ENCODE measurements at places on chromosomes 4 and X. TPM values are rescaled to one million over a fixed set of nuclear protein-coding genes. Genes with fewer than 3 reads are reported as not detected.
A peak's percentile ranks its signal among the peaks of the same experiment; 100 is the strongest.

DNA sequence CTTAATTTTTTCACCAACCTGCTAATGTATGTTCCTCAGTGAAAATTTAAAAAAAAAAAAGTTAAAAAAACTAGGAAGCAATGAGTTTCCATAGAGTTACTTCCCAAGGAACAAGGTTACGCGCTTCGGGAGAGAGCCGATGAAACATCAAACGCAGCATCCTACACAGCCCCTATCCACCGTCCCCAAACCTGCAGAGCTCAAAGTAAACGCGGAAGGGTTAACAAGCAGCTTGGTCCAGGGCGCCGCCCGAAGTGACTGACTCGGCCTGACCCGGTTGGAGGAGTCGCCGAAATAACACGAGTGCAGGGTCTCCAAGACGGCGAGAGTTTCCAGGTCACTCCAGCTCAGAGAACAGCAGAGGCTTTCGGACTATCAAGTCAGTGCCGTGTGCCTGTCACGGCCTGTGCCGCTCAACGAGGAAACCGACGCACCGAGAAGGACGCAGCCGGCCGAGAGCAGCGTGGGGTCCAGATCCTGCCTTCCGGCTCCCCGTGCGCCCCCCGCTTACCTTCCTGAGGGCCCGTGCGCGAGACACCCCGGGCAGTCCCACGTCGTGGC lies 512 bp downstream of the NOP14 start:
- DNase-seq = peak; percentile 64

The UBQLN2 gene
- total RNA-seq = 3.6 TPM

- no peak for DNase-seq
These were observed 1.5 kb upstream of the NEIL3 start for GRCh38 chr4:177308125-177308524.

DNA sequence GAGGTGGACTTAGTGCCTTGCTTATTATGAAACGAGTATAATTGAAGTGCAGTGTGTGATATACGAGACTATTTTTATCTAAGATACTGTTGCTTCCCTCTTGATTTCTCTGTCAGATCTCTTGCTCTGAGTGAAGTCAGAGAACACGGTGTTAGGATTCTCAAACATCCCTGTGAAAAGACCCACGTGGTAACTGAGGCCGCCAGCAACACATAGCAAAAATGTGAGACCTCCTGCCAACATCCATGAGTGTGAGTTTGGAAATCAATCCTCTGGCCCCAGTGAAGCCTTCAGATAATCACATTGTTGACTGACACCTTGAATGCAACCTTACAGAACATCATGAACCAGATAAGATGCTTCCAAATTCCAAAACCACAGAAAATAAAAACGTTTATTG lies 954.4 kb downstream of the FAT4 start:
- DNase-seq = no peak

The L1CAM gene
- total RNA-seq = 31.3 TPM

DNA sequence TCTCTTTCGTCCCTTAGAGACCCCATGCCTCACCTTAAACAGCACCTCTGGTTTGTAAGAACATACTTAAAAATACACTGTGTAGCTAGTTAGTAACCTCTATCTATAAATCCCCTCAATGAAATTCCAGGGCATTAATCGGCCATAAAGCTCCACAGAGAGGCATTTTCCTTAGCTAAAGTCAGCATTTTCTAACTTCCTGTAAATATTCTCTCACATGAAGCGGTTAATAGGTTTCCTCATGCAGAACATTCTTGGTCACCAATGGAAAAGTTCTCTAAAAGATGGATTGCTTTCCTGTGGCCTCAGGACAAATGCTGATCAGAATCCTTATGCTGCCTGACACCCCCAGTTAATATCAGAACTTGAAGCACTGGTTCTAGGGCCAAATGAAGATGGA lies 248.6 kb upstream of the BOD1L1 start:
- no peak for DNase-seq

The VGLL1 gene
- not detected for total RNA-seq

DNA sequence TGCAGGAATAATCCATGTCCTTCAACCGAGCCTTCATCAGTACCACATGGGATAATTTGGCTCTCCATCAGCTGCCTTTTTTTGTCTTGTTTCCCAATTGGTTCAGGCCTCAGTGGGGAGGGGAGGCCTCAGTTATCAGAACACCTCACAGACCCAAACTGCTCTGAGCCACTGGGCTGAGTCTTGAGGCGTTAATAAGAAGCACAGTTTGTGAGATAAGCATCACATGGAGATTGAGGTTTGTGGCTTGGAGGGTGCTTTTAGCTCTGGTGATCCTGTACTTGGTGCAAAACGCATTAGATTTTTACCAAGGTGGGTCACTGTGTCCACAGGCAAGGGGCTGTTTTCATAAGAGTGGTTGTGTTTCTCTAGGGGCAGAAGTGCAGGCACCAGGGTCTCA lies 82.8 kb upstream of the HPF1 start:
- no peak for DNase-seq

- DNase-seq = no peak
These were observed 211.6 kb upstream of the TAPT1 start for GRCh38 chr4:16437836-16438235.

The ASB12 gene
- not detected for total RNA-seq

DNA sequence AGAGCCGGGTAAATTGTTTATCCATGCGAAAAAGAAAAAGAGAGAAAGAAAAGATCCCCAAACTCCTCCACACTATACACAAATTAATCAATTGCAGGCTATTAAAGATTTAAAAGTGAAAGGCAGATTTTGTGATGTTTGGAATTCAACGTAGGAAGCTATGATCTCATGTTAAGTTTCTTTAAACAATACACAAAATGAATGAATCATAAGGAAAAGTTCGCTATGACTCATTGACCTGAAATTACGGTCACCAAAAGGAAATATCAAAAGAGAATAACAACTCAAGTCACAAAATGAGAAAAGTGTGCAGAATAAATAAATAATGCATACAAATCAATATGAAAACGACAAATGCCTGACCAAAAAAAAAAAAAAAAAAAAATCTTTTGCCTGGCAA lies 28.6 kb downstream of the CLNK start:
- DNase-seq = no peak

DNA sequence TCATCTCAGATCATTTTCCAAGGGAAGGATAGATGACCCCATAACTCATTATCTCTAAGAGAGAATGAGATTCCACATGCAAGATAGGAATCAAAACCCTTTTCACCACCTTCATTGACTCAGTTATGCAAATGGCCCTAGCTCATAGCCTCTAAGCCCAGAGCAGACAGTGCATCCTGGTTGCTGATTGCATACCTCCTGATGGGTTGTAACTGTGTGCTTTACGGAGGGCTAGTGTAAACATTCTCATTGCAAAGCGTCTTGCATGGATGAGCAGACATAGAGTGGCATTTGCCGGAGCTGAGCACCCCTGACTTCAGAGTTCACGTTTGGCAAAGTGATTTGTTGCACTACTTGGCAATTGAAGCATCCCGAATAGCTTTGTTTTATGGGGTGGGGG lies 151.0 kb downstream of the VCX3A start:
- no peak for DNase-seq

DNA sequence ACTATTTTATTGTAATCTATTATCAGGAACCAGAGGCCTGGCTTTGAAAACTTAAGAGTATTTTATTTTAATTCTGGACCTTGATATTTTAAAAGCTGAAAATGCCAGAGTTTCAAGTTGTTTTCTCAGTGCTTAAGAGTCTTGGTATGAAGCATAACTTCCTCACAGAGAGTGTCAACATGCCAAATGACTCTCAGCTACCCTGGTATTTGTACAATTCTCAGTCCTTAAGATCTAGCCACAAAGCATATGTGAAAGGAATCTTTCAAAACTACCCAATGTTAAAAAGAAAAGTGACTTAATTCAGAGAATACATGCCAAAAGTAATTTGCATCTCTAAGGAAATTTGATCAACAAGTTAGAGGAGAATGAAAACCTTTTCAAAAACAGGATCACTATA lies 171.9 kb downstream of the DKK2 start:
- no peak for DNase-seq

The MAOB gene
- not detected for total RNA-seq

- DNase-seq = no peak
These were observed 57.8 kb downstream of the PPP2R2C start for GRCh38 chr4:6414578-6414977.

DNA sequence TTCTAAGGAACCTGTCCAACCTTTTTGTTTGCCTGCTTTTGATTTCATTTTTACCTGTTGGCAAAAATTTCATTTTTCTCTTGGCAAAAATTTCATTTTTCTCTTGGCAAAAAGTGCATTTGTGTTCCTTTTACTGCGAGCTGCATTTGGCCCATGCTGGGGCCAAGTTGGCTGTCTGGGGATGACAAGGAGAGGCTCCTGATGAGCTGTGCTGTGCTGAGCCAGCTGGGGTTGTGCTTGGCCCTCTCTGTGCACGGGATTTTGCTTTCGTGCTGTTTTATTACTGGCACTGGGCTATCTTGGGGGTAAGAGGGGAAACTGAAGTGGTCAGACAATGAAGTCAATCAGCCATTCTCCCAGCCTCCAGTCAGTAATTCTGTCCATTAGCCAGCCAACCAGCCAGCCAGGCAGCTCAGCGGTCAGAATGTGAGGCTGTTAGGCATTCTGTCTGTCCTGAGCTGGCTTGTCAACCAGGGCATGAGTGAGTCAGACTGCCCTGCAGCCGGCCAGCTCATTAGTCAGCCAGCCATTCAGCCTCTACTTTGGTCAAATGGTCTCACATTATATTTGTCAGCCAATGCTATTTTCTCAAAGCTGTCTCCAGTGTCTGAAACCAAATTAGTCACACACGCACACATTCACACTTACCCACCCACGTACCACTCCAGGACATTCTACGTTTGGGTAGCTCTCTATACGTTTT lies 56.9 kb upstream of the PRPS1 start:
- peak; percentile 54 for DNase-seq

The FAAH2 gene
- not detected for total RNA-seq

GRCh38 chr4:102869569-102870197 lies 891 bp downstream of the CISD2 start:
- DNase-seq = no peak

DNA sequence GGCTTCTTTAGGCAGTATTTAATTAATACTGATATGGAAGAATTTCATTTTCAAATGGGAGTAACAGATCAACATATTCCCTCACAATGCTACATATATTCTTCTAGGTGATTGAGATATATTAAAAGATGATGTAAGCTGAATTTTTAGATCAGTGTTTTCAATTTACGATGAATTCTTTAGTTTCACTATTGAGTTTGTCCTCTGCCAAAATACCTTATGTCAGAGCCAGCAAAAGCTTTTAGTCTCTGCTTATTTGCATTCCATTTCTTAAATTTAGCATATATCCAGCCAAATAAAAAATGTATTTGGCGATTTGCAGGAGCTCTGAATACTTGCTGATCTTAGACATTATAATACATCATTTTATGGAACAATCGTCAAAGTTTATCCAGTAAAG lies 144.3 kb downstream of the MOSPD2 start:
- DNase-seq = no peak

The SERPINA7 gene
- total RNA-seq = not detected

DNA sequence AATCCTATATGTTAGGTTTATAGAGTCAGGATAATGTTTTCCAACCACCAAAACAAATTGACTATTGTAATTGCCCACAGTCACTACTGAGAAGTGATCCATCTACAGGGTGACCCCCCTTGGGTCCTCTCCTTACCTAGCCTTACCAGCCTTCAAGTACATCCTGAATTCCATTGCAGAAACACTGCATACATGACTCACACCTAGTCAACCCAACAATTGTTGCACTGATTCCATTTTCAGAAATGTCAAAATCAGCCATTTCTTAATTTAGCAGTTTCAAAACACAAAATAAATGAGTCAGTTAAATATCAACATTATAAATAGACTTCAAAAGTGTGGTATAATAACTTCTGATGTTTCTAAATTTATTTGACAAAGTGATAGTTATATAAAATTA lies 106.3 kb upstream of the TNIP3 start:
- no peak for DNase-seq

DNA sequence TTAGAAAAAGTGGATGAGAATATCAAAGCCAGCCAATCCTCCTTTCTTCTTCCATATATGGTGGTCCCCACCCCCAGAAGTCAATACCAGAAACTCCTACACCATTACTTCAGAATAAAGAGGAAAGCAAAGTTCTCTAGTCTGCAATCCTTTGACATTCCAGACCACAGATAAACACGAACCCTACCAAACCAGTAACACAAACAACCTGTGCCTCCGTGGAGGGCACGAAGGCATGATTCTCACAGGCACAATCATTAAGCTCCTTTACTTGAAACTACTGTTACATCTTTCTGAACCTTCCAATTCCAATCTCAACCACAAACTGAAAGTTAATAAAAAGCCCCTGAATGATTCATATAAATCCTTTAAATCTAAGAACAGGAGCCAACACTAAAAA lies 16.3 kb downstream of the MAML3 start:
- no peak for DNase-seq

DNA sequence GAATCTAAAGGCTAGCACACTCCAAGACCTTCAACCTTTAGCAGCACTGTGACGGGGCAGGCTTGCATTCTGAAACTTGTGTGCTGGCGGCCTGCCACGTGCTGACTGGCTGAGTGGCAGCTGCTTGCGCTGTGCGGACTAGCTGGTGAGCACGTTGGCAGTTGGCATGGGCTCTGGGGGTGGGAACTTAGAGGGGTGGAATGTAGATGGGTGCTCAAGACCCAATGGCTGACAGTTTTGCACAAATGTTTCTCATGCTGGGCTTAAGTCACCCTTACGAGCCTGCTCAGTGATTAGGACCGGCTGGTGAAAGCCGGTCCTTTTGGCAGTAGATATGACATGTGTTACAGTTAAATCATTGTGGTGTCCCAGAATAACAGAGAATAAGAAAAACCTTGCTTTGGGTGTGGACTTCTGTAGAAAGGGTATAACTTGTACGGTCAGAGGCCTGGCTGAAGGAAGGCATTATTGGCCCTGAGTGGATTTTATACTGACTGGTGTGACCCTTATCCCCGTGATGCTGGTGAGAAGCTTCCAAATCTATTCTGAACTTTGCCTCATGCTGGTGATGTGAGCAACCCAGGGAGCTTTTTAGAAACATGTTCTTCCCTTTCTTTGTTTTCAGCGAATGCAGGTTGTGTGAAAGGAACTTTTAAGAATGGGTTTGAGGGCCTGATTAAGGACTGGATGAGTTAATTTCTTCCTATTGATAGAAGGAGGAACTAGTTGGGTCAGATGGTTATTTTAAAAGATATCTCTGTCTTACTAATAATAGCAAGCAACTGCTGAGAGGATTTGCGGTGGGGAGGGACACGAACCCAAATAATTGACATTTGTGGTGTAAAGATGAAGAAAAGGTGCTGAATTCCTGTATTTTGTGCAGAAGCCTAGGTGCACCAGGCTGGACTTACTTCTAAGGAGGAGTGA lies 107.4 kb upstream of the SLC4A4 start:
- peak; percentile 70 for DNase-seq

The YIPF7 gene
- not detected for total RNA-seq

- no peak for DNase-seq
These were observed 49.6 kb upstream of the MAMLD1 start for GRCh38 chrX:150313514-150313913.

The SOX3 gene
- total RNA-seq = not detected

The GPC3 gene
- 730 TPM for total RNA-seq

- DNase-seq = no peak
These were observed 6.1 kb downstream of the CXCR3 start for GRCh38 chrX:71612256-71612655.

Measured in G401 (cell line).